ENCODE measurements at places on chromosomes 11 and 22.

GRCh38 chr11:16310943-16311342 lies 45.4 kb downstream of the SOX6 start:
- no peak for DNase-seq

- no peak for DNase-seq
These were observed 3.1 kb downstream of the C11orf97 start for GRCh38 chr11:94515398-94515797.

GRCh38 chr11:126214841-126215240 lies 3.3 kb downstream of the FAM118B start:
- no peak for DNase-seq

GRCh38 chr11:29432719-29433325 lies 584.0 kb downstream of the KCNA4 start:
- no peak for DNase-seq

GRCh38 chr11:43467958-43468357 lies 109.2 kb downstream of the TTC17 start:
- DNase-seq, result no peak

DNA sequence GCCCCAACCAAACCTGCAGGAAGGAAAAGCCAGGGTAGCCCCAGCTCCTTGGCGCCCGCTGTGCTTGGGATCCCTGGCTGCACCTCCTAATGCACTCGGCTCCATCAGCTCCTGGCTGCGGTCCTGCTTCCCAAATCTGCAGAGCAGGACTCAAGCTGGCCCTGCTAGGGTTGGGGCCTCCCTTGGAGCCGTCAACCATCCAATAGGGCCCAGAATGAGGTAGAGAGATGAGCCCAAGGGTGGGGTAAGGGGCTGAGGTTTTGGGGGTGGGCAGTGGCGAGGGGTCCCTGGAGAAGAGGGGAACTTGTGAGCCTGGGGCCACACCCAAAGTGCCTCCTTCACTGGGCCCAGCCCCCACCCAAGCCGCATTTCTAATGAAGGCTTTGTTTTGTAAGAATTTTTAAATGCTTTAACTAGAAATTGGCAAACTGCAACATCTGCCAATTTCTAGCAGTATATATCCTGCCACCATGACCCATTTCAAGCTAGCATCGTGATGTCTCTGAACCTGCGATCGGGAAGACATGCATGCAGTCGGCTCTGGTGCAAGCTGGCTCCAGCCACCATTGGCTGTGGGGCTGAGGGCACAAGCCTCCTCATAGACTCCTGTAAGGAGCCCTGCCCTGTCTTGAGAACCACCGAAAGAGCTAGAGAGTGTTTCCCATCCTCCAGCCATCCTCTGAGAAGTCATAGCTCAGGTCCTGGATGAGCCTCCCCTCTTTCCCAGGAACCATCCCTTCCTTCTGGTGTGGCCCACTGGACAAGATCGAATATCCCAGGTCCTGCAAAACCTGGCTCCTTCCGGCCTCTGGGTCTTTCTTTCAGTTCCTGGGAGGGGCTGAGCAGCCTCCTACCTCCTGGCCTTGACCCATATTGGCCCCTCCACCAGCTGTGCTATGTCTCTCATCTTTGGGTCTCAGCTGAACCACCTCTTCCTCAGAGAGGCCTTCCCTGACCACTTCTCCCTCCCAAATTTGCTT lies 15.5 kb downstream of the C1QTNF6 start:
- DNase-seq, result no peak

DNA sequence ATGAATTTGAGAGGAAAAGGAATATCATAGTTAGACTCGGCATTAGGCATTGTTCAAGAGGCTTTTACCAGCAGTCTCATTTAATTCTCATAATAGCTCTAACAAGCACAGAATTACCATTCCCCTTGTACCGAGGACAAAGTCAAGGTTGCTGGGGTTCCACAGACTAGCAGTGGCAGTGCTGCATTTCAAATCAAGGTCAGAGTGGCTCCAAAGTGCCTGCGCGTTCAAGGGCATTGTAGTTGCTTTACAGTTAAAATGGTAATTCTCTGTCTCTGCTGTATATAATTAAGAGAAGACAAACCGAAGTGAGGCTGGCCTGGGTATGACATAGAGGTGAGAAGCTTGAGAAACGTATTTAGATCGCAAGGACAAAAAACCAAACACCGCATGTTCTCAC lies 40.4 kb upstream of the TP53AIP1 start:
- no peak for DNase-seq

- DNase-seq, result no peak
These were observed 14.2 kb upstream of the NTM start for GRCh38 chr11:131356206-131356605.

GRCh38 chr11:94938095-94939055 lies 35.0 kb downstream of the CWC15 start:
- DNase-seq, result no peak

- DNase-seq, result no peak
These were observed 274.3 kb downstream of the JRKL start for GRCh38 chr11:96664110-96664509.

DNA sequence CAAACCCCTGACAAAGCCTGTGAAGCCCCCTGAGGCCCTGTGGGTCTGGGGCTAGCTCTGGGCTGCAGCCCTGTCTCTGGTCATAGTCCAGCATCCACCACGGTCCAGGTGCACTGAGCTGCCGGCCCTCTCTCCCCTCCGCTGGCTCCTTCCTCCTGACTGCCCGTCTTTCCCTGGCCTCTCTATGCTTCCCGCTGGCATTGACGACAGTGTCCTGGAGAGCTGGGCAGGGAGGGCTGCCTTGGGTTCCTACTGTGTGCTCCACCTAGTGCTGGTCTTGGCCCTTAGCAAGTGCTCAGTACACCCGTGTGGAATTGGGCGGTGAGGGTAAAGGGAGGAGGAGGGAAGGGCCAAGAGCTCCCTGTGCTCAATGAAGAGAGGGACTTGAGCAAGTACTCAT lies 868 bp upstream of the MYEOV start:
- no peak for DNase-seq

DNA sequence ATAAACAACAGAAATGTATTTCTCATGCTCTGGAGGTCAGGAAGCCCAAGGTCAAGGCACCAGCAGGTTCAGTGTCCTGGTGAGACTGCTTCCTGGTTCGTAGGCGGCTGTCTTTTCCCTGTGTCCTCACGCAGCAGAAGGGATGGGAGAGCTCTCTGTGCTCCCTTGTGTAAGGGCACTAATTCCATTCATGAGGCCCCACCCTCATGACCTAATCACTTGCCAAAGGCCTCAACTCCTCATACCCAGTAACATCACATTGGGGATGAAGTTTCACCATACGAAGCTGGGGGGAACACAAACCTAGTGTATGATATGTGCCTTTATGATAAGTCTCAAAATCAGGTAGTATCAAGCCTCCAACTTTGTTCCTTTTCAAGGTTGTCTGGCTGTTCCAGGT lies 38.6 kb upstream of the PANX2 start:
- no peak for DNase-seq

DNA sequence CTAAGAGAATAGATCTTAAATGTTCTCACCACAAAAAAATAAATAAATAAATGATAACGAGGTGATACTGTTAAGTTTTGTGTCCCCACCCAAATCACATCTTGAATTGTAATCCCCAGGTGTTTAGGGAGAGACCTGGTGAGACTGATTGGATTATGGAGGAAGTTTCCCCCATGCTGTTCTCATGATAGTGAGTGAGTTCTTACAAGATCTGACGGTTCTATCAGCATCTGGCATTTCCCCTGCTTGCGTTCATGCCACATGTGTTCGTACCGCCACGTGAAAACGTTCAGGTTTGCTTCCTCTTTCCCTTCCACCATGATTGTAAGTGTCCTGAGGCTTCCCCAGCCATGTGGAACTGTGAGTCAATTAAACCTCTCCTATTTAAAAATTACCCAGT lies 1514.8 kb upstream of the TENM4 start:
- no peak for DNase-seq

DNA sequence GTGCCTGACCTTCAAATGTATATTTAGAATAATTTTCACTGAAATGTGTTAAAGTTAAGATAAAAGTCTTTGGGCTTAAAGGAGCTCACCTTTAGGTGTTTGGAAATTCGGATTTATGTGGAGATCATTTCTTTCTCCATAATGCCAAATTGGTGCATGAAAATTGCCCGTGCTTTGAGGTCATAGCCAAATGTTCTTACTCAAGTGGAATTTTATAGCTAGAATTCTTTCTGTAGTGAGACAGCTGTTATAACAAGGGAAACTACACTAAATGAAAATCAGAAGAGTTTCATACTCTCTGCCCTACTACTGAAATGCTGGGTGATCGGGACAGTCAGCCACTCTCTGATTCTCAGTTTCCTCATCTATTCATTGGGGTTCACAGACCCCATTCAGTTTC lies 89.5 kb upstream of the DBX1 start:
- DNase-seq, result no peak

DNA sequence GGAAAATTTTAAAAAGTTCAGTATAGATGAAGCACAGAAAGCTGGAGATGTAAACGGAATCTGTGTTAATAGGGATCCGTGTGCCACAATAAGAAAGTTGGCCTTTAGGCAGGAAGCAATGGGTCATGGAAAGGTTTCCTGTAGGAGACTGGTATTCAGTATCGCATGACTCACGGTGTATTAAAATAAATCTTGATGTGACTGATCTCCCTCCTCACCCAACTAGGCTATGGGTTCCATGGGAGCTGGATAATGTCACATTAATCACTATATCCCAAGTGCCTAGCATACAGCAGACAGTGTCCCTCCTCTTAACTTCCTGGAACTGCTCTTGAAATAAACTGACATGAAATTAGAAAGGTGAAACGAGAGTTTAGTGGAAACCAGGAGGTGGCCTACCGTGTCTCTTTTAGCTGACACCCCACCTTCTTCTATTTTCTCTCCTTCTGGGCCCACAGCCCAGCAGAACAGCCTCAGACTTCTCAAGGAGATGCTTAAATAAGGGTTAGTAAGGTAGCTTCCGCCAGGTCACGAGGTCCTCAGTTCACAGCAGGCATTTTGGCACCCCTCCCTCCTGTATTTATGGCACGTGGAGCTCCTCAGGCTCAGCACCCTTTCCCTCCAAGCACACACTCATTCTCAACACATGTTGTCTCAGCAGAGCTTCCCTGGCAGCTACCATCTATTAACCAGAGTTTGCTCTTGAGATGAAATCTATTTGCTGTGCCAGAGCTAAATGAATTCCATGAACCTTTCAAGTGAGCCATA lies 118.8 kb downstream of the NXPE2 start:
- DNase-seq, result no peak

DNA sequence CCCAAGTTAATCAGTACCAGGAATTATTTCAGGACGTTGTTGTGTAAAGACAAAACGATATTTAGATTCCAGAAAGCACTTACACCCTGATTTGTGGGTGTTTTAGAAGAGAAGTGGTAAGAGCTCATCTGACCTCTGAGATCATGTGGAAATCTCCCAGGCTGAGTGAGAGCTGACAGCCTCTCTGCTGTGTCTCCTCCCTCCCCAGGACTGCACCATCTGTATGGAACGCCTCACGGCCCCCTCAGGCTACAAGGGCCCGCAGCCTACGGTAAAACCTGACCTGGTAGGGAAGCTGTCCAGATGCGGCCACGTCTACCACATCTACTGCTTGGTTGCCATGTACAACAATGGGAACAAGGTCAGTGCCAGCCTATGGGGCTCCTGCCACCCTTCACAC lies 20.0 kb downstream of the DTX4 start:
- no peak for DNase-seq

DNA sequence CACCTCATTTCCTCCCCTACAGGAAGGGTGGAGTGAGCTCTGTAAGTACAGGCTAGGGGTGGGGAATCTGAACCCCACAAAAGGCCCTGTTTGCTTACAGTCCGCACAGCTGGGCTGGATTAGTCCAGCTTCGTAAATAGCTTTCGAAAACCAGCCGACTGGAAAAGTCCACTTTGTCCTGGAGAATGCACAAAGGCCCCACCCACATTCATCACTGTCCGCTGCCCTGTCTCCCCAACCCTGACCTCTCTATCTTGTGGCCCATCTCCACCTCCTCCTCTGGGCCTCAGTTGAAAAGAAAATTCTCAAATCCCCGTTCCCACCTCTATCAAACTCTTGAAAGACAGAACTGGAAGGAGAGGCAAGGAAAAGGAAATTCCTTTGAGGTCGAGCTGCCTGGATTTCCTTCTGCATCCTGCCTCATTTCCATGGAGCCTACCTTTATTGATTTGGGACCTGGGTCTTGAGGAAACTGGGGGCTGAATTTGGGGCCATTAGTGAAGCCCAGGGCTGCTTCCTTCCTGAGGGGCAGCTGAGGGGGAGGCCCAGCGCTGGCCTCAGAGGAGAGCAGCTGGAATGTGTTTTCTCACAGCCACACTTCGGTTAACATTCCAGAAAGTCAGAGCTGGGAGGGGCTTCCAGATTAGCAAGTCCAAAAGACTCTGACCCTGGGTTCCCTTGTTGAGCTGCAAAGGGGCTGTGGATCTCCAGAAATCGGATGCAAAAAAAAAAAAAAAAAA lies 147.6 kb downstream of the FBXO7 start:
- no peak for DNase-seq

GRCh38 chr22:29031227-29032011 lies 30.2 kb downstream of the C22orf31 start:
- peak; percentile 36 for DNase-seq

DNA sequence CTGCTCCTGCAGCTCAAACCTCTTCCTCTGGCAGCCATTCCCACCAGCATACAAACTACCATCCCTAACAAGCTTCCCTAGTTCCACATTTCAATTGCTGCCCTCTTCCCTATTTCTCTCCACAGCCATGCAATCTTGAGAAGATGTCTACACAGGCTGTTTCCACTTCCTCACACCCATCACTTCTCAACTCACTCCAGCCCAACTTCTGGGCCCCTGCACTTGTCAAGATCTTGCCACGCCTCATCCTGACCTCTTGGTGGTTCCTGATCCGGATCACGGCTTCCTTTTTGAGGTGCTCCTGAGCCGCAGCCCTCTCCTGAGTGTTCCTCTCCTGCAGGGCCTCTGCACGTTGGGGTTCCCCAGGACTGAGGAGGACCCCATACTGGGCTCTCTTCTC lies 22.6 kb downstream of the RPL27A start:
- DNase-seq, result no peak

DNA sequence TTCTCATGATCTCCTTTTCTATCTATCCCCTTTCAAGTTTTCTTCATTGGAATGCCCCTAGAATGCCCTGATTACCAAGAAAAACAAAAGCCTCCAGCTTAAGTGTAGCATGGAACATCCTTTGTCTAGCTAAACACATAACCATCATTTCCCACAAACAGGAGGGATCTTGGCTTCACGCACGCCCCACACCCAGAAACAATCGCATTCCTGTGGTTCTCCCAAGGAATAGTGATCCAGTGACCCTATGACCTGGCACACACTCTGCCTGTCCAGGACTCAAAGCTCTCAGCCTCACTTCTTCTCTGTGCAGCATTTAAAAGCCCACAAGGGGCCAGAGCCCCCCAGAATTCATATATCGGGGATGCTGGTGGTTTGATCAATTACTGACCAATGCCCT lies 9.3 kb upstream of the POU2AF1 start:
- DNase-seq, result no peak

All from activated CD8-positive, alpha-beta T cell treated with anti-CD3 and anti-CD28 coated beads for 36 hours (primary cell).